HT1080 (cell line): ENCODE measurements at places on chromosomes 5 and 9.

- DNase-seq, result no peak
Measured at GRCh38 chr5:58937031-58937681, 354.3 kb downstream of the RAB3C start.

DNA sequence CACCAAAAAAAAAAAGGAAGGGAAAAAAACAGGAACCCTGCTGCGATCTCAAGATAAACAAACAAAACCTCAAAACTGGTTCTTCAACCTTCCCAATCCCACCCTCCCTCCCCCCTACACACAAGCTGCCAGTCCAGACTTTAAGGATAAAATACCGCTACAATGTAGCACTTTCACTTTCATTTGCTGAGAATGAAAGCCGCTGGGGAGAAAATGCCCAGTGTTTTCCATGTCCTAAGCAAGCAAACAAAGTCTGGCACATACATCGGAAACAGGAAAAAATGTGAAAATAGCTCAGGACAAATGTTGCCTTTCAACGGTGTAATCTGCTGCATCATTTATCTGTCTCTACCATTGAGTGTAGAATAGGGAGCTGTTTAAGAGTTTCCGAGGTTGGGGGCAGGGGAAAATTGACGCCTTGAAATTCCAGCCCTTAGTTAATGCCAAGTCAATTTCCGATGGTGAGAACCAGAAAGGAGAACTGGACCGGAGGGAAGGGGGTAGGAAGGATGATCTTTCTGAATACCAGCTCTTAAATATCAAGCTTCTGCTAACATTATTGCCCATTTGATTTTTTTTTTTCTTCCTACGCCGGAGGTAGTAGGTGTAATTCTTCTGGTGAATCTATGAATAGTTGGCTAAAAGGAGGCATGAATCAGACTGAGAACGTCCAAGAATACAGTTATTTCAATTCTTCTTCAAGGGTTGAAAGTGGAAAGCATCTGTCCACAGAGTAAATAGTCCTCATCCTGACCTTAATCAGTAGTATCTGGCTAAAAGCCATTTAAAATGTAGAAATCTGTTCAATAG lies 1.2 kb upstream of the ADAMTS6 start:
- peak; percentile 56 for DNase-seq

DNA sequence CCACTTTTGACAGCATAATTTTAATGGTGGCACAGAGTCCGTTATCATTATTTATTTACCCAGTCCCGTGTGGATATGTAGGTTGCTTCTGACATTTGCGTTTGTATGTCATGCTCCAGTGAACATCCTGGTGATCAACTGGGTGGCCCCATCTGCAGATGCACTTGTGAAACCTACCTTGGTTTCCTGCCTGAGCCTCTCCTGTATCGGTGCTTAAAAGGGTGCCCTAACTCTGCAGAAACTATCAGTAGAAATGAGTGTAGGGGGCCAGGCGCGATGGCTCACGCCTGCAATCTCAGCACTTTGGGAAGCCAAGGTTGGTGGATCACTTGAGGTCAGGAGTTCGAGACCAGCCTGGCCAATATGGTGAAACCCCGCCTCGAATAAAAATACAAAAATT lies 92.1 kb upstream of the IER5L start:
- no peak for DNase-seq

GRCh38 chr9:123316053-123316718 lies 39.8 kb upstream of the CRB2 start:
- no peak for DNase-seq

DNA sequence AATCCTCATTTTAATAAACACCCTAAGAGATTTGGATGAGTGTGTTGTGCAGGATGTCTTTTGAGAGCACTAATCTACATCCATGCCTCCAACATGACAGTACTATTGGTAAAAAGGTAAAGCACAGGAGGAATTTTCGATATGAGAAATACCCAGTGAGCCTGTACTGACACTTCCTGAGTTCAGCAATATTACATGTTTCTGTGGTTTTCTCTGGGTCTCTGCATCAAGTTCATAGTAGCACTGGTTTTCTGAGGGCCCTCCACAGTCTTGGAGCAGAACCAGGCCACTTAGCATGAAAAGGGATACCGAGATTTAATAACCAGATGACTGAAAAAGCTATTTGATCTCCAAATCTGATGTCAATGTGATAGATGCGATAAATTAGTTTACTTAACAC lies 524.1 kb downstream of the TMEM38B start:
- DNase-seq, result no peak
